Activated CD8-positive, alpha-beta T cell treated with anti-CD3 and anti-CD28 coated beads for 36 hours (primary cell): ENCODE measurements at places on chromosomes 6 and 20.
A peak's percentile ranks its signal among the peaks of the same experiment; 100 is the strongest.

DNA sequence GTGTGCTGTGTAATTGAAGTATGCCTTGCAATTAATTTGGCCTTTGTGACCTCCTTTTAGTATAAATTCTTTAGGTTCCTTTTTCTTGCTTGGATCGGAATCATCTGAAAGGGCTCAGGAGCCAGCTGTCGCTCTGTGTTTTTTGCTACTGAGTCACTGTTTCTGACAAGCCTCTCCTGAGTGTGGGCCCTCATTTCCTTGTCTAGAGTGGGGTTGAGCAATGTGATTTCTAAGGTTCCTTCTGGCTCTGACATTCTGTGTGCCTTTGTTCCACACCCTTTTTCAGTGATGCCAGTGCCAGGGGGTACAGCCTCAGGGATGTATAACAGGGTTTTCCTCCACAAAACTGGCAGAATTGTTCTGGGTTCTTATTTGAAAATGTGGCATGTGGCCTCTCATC lies 26.5 kb downstream of the DAAM2 start:
- no peak for DNase-seq

DNA sequence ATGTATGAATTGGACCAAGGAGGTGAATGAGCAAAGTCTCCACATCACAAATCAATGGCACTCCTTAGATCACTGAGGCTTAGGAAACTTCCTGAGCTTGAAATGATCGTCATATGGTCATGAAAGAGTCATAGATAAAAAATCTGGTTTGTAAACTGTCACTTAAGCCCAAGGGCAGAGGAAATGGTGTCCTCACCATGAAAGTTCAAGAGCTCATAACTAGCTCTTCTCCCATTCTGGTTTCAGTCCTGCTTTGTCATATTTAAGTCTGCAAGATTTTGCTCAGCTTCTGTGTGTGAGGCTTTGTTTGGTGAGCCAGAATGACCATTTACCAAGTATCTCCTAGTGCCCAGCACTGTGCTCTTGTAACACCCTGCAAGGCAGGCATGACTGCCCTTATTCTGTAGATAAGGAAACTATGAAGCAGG lies 60.5 kb downstream of the GJA10 start:
- peak; percentile 39 for DNase-seq

GRCh38 chr6:124670801-124671200 lies 291.4 kb upstream of the RNF217 start:
- DNase-seq = no peak

DNA sequence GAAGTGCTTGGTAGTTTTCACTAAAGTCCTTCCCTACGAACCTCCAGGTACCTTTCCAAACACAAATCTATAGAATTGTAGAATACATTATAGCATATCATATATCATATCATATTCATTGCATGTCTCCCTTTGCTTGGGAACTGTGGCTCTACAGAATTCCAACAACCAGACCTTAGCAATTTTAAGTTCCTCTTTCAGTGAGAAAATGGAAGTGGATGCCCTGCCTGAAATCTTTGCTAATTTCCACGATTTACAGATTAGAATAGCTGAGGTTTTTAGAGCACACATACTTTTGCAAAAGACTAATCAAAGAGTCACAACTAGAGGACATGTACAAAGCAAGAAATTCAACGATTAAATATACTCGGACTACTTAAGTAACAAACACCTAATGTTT lies 78.6 kb downstream of the TNFRSF21 start:
- no peak for DNase-seq

GRCh38 chr20:33370291-33370690 lies 31.0 kb downstream of the CDK5RAP1 start:
- peak; percentile 42 for DNase-seq
